ENCODE measurements at places on chromosomes 5 and 9.

- no peak for DNase-seq
These were observed 147.8 kb downstream of the TENT4A start for GRCh38 chr5:6861036-6861435.

DNA sequence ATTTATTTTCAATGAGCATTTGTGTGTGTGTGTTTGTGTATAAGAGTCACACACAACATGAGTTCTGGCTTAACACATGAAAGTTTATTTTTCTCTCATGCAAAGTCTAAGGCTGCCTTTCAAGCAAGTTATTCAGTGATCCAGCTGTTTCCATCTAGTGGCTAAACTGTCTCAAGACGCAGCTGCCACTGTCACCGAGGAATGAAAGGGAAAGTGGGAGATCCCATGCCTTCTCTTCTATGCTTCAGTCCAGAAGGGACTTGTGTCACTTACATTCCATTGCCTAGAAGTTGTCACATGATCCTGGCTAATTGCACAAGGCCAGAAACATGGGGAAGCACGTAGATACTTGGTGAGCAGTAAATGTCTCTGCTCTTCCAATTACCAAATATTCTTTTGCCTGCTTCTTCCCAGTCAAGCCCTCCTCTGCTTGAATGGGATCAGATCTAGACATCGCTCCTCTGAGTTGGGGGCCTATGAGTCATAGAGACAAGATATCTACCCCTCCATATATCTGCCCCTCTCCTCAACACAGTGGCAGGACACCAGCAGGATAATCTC lies 30.4 kb upstream of the SLIT3 start:
- peak; percentile 15 for DNase-seq

DNA sequence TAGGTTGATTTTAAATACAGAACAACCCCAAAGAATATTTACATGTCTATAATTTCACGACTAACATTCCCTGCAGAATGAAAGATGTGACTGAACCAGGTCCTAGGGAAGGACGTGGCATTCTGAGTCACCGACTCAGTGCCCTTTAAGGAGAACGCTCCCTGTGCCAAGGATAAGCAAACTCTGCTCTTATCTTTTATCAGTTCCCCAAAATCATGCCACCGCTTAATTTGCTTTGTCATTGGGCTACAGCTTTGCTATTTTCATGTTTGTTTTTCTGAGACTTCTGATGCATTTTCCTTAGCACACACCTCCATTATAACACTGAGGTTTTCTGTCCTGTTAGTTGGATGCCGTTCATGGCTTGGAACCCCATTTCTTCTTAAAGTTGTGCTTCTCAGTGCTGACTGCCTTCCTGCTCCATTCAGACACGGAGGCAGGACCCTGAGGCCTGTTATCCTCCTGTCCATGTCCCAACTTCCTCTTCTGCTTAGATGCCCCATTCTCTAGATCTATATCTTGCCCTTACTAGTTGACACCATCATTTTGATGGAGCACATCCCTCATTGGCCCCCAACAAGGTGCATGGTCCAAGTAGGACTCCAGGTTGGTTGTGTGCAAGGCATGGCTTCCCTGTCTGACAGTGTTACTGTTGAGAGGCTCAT lies 11.2 kb upstream of the SEMA4D start:
- DNase-seq = peak; percentile 25

- DNase-seq = no peak
These were observed 55.1 kb downstream of the KIAA1958 start for GRCh38 chr9:112541685-112542084.

DNA sequence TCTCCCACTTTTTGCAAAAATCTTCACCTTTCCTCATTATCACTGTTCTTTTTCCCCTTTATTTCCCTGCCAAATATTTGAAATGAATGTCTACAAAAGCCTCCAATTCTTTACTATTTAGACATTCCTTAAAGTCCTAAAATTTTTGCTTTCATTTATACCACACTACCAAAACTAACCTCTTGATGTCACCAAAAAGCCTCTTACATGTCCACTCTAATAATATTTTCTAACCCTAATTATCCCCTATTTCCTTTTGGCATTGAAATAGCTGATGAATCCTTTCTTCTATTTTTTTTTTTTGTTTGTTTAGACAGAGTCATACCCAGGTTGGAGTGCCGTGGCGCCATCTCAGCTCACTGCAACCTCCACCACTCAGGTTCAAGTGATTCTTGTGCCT lies 32.3 kb upstream of the NRG2 start:
- no peak for DNase-seq

- DNase-seq = peak; percentile 50
These were observed 66.5 kb downstream of the F2RL2 start for GRCh38 chr5:76556511-76557221.

Data from suppressor macrophage treated with lipopolysaccharide for 4 hours (primary cell).